ENCODE measurements at places on chromosomes 16 and 17.

DNA sequence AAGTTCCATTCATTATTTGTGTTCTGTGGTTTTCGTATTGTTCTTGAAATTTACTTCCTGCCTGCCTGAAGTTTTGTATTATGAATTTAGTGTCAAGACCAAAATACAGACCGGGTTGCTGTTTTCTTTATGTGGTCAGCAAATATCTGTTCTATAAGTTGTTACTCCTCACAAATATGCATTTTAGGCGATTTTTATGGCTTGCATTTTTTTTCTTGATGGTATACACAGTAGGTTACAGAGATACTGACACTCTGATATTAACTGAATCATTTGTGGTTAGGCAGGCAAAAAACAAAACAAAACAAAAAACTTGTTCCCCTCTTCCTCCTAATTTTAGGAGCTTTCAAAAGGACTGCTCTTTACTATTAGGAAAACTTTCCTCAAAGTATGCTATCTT is 52.6 kb downstream of the BCAS3 start:
- DNase-seq = no peak

GRCh38 chr17:42428141-42428944 is 5.3 kb upstream of the CAVIN1 start:
- peak; percentile 56 for DNase-seq

DNA sequence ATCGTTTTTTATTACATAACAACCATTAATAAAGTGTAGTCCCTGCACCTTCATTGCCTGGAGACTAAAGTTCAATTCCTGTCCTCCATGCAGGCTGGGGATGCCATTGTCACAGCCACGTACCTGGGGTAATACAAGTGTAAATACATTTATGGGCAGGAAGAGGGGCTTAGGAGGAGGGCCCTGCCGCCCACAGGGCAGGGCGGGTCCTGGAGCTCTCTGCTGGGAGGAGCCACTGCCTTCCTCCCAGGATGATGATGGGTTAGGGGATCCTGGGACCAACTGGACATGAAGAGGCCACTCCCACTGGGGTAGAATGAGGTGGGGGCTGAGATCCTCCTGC is 44.1 kb upstream of the SLC38A10 start:
- DNase-seq = no peak

- no peak for DNase-seq
Measured at GRCh38 chr17:58985367-58985766, 121.3 kb downstream of the TRIM37 start.

DNA sequence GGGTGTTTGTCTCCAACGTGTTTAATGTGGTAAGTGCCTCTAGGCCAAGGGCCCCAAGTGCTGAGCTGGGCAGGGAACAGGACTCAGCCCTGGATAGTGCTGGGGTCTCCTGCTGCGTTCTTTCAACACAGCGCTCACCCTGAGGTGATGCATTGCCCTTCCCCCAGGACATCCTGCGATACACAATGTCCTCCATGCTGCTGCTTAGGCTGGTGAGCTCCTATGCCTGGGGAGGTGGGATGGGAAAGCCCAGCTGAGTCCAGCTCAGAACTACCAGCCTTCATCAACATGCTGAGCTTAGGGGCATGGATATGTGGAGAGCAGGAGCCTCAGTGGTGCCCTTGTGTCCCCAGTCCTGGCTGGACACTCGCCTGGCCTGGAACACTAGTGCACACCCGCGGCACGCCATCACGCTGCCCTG is 563 bp downstream of the ZACN start:
- DNase-seq = no peak

DNA sequence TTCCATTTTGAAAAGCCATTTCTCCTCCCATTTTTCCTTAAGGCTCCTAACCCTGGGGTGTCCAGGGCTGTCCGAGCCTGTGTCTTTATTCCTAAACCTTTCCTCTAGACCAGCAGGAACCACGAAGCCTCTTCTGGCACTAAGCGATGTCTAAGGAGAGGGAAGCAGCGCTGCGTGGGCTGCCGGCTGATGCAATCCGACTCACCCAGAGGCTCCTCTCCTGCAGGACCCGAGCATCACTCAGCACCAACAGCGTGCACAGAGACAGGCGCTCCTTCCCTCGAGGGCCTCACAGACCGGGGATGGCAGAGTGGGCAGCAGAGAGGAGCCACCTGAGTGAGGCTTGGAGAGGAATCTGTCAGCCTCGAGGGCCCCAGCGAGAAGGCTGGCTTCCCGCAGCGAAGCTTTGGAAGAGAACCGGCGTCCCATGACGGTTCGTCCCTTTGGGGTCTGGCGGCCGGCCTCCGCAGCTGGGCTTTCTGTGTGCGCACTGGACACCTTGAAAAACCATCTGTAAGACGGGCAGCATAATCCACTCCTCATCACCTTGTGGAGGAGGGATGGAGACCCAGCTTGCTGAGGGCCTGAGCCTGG is 174.3 kb downstream of the FOXL1 start:
- DNase-seq = no peak

DNA sequence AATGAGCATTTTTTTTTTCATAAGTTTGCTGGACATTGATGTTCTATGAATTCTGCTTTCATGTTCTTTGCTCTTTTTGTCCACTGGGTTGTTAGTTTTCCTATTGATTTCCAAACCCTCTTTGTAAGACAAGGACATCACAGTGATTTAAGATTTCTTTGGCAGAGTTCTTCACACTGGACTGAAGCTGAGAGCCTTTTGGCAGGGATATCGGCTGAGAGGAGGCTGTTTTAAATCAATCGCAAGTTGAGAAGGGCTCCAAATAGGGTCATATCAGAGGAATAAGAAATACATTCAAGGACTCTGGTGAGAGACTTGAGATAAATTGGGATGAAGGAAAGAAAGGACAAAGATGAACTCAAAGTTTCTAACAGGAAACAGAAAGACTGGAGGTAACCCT is 165.8 kb upstream of the AXIN2 start:
- DNase-seq = no peak

GRCh38 chr17:61294777-61295176 is 104.9 kb upstream of the TBX2 start:
- DNase-seq = no peak

GRCh38 chr16:65176603-65177002 is 54.7 kb upstream of the CDH11 start:
- DNase-seq = no peak

- DNase-seq = no peak
Measured at GRCh38 chr16:19119564-19119963, 5.8 kb downstream of the ITPRIPL2 start.

- no peak for DNase-seq
Measured at GRCh38 chr16:14483819-14484385, 146.2 kb downstream of the PARN start.

All from right lobe of liver (tissue), 6 donors.